ENCODE measurements at places on chromosomes 11 and 22.

DNA sequence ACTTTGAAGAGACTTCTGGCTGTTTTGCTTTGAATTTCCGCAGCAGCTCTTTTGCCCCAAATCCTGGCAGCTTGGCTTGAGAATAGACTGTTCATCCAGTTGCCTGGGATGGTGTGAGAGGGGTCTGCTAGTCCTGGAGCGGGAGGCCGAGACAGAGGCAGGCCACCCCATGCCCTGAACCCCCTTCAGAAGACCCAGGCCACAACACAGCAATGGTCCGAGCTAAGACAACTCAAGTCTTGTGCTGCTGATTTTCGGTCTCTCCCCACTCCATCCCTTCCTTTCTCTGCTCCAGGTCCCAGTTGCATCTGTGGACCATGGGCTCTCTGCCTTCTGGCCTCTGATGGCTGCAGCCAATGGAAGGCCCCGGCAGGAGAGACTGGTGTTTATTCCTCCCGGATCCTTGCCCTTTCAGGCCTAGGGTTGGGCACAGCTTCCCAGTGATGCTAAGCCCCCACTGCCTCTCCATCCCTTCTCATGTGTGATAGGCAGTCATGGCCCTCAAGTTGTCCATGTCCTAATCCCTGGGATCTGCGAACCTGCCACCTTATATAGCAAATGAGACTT is 31.9 kb upstream of the TP53I11 start:
- DNase-seq: no peak

- DNase-seq: no peak
Measured at GRCh38 chr22:30232716-30233218, 13.8 kb downstream of the LIF start.

DNA sequence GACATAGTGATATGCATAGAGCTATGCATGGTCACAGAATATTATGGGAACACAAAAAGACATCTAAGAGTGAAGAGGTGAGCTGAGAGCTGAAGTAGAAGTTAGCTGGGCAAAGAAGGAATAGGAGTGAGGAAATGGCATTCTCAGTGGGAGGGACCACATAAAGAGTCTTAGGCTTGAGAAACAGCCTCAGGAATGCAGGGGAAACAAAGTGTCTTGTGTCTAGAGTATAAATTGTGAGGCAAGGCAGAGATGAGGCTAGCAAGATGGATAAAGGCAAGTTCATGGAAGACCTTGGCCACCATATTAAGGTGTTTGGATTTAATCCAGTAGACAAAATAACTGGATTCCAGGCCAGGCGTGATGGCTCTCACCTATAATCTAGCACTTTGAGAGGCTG is 40.6 kb upstream of the CRTAM start:
- DNase-seq: no peak

- DNase-seq: no peak
Measured at GRCh38 chr11:127451861-127452260, 451.3 kb upstream of the KIRREL3 start.

DNA sequence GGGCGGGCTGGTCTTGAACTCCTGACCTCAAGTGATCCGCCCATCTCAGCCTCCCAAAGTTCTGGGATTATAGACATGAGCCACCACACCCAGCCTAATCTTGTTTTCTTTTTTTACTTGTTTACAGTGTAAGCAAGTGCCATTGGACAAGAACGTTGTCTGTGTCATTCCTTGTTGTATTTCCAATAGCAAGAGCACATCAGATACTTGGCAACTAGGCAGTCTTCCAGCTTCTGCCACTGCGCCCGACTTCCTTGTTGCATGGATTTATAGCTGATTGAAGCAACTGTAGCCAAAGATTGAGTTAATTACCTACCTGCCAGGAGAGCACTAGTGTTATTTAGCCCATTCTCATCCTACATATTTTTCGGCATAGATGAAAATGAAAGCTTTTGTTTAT is 3.1 kb upstream of the SGSM3 start:
- DNase-seq: no peak

DNA sequence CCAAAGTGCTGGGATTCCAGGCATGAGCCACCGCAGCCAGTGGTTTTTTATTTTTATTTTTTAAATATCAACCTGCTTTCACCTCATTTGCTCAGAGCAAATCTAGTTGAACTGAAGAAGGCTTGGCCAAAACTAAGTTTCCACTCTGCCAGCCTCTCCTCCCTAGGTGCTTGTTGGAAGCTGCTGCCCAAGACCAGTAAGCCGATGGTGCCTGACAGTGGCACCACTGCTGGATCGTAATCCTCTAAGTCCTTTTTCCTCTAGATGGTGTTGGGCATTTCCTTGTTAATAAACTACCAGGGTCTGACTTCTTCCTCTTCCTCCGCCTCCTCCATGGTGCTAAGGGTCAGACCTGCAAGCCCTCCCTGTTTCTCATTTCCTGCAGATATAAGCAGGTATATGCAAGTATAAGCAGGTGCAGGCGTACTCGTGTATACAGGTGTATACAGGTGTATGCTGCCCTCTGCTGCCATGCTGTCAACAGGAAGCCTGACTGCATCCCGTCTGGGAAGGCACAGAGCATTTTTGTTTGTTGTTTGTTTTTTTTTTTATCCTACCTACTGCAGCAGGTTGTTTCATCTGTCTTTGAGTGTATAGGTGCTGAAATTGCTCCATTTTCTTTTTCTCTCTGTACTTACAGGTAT is 1.6 kb downstream of the NADSYN1 start:
- no peak for DNase-seq

GRCh38 chr11:118792570-118793124 is 1.7 kb upstream of the DDX6 start:
- peak; percentile 35 for DNase-seq

GRCh38 chr11:45647786-45648185 is 17.6 kb downstream of the CHST1 start:
- no peak for DNase-seq

All from stimulated activated CD4-positive, alpha-beta T cell treated with anti-CD3 and anti-CD28 coated beads, TNF-alpha, amount 100 ng/mL, for 4 hours (primary cell).